ENCODE measurements at places on chromosomes 1 and 21.

DNA sequence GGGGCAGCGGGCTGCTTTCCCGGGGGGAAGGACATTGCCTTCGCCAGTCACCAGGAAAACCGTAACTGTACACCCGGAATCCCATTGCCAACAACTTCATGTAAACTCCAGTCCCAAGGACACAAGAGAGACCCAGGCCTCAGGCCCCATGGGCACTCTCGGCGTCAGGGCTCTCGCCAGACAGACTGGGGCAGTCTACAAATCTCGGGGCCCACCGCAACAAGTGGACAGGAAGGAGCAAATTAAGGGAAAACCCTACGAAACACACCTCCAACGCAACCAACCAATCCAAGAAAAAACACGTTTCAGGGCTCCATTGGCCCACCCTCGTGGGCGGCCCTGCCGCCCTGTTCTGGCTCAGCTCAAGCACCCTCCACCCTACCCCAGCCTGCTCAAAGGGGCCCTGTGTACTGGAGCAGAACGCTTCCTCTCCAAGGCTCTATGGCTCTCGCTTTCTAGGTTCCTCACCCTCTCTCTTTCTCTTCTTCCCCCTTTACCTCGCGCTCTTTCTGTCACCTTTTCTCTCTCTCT, 4.6 kb upstream of the ZNF678 start:
- DNase-seq, result peak; percentile 14

DNA sequence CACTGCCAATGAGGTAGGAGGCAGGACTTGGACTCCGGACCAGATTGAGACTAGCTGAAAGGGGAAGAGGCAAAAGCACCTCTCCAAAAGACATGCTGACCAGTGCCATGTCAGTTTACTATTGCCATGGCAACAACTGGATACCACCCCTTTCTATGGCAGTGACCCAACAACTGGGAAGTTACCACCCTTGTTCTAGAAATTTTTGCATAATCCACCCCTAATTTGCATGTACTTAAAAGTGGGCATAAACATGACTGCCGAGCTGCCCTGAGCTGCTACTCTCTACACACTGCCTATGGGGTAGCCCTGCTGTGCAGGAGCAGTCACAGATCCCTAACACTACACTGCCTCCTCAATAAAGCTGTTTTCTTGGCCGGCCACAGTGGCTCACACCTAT, 19.0 kb upstream of the SLC6A9 start:
- DNase-seq, result no peak

DNA sequence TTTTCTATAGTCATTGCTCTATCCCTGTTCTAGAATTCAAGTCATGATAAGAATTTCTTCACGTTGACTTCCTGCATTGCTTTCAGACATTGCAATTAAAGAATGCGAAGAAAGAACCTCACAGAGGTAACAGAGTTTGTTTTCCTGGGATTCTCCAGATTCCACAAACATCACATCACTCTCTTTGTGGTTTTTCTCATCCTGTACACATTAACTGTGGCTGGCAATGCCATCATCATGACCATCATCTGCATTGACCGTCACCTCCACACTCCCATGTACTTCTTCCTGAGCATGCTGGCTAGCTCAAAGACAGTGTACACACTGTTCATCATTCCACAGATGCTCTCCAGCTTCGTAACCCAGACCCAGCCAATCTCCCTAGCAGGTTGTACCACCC, 10.6 kb downstream of the APCS start:
- no peak for DNase-seq

- no peak for DNase-seq
Observed at GRCh38 chr1:157356601-157357000, 195.7 kb downstream of the FCRL5 start.

DNA sequence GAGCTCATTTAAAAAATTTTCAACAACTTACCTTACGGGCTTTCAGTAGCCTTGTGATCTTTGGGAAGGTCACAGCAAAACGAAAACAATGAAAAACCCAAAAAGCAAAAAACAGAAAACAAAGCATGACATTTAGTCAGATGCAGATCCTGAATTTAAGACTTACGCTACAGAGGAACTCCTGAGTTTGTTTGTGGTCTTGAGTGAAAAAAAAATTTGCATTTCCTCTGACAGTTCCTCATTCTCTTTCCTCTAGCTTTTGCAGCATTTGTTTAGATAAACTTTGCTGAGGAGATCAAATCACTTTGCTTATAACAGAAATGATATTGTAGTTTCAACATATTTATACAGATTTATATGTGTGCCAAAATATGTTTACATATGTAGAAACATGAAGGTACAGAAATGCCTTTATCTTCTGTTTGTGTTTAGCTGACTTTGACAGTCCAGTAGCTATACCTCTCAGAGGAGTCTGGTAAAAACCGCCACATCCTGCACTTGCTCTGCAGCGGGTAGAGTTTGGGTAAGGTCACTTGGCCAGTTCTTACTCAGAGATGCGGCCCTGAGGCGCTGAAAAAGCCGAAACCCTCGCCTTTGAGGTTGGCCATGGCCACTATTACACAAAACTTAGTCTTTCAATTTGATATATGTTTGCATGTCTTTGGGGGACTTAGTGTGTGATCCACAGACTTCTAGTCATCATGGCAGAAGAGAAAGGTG, 142.5 kb downstream of the TNR start:
- no peak for DNase-seq

DNA sequence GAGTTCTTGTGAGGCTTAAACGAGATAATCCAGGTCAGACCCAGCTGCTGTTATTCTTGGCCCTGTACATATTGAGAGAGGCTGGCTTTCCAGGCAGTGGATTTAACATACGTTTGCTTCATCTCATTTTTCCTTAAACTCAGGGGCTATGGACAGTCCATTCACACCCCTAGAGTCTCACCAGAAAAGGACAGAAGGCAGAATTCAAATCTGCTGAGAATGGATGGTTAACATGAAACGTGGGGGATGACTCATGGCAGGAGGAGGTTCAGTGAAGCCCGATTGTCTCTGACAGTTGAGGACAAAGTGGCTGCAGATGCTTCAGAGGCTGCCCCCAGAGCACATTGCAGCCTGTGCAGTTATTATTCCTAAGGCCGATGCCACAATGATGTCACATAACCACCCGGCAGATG, 39.5 kb downstream of the TGFB2 start:
- no peak for DNase-seq

GRCh38 chr1:190663962-190664361, 186.3 kb upstream of the BRINP3 start:
- no peak for DNase-seq

DNA sequence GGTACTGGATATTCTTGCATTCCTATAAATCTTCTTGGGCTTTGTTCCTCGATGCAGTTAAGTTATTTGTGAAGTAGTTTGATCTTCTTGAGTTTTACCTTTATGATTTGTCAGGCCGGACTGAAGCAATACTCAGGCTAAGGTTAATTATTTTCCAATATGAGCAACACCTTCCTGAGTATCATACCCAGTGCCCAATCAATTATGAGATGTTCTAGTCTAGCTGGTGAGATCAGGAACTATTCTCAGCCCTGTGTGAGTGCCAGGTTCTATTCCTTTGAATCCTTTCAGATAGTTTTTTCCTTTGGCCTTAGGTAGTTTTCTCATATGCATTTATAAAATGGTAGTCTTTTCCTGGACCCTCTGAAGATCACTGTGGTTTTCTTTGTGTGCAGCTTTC, 92.5 kb downstream of the SCMH1 start:
- DNase-seq, result no peak

DNA sequence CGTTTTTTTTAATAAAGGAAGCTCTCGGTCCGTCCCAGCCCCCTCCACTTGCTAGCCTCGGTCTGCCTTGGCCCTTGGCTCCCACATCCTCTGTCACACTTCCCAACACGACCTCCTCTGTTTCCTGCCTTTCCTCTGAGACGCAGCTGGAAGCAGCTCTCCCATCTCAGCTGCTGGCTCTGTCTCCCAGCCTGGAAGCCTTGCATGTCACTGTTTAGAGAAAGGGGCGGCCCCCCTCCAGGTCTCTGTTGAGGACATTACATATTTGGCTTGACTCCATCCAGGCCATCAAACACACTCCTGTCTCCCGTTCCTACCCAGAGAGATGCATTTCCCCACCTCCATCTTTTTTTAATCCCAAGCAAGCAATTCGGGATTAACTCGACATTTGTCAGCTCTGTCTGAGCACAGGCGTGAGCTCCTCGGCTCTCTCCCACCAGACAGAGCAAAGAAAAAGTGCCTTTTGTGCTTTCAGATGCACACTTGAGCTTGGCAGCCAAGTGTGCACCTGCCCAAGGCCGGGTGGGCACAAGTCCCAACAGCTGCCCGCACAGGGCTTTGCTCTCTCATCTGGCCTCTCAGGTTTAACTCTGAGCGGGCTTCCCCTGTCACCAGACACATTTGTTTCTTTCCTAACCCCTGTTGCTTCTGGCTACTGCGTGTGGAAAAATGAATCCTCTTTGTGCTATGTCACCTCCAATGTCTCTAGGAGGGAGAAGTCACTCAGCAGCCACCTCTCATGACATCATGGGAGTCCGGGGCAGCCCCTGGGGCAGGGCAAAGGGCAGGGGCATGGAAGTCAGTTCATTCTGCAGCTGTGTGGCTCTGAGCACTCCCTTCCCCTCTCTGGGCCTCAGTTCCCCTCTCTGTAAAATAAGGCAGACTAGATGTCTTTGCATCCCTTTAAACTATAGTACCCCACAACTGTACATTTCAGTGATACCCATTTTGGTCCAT, 108.3 kb downstream of the KCND3 start:
- no peak for DNase-seq

DNA sequence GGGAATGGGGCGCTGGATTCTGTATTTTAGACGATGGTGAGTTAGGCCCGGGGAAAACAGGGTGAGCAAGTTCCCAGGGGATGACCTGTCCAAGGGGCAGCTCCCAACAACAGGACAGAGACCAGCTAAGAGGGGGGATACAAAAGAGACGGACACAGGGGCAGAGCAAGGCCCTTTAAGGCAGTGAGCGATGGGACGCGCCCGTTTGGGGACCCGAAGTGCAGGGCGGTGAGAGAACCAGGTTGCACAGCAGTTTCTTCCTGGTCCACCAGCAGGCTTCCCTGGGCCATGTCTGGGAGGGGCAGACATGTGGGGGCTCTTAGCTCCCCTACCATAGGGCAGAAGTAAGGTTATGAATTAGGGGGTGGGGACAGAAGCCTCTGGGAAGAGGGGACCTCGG, 22.0 kb downstream of the INAVA start:
- DNase-seq, result peak; percentile 15

GRCh38 chr1:25699500-25700143, 83.0 kb downstream of the MAN1C1 start:
- no peak for DNase-seq

DNA sequence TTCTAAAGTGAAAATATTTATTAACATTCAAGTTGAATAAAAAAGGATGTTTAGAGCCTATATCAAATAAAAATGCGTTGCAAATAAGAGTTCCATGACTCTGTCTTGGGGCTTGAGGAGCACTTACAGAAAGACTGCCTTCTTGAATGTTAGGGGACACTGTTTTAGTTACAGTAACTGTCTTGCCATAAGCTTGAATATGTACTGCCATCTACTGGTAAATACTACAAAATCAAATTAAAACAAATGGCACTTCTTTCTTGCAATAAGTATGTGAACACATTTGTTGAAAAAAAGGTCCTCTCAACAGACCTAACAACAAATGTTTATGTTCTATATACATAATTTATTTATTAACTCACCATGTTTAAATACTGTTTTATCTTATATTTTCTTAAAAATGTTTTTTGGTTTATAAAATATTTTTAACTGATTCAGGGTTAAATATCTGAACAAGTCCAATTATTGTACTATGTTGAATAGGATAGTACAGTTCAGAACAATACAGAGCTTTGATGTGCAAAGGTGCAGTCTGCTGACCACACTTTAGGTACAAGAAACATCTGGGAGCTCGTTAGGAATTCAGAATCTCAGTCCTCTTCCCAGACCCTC, 199.5 kb downstream of the LRRIQ3 start:
- no peak for DNase-seq

DNA sequence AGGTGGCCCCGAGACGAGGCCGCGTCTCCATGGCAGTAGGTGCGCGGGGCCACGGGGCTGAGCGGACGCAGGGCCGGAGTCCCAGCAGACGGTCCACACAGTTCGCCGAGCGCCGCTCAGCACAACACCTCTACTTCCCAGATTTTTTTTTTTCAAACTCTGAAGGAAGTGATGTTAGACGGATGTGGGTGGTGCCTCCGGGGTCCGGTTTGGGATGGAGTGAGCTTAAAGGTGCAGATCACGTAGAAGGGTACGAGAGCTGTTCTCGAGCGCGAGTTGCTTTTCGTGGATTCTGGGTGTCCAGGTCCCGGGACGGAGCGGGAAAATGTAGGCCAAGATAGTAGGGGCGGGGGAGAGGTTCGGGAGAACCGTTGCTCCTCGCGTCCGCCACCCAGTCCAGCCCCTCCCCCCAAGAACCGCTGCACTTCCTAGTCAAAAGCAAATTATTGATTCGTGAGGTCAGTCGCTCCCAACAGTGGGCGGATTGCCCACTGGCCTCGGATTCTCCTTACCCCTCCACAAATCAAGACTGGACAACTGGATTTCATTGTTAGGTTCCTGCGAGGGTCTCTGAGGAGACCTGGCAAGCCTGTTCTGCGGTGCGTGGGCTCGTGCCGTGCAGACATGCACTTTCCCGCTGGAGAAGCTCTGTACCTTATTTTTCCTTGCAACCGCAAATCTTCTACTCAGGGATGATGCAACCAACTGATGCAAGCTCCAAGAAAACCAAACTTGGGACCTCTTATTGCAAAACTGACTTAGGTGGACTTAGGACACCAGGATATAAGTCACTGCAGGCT, at the start of gene TXNDC12:
TXNDC12 (minus strand) TSS at position 126 of the 800 bp plus-strand sequence; CDS start at position 31, 95 bp downstream.
- DNase-seq, result peak; percentile 61

DNA sequence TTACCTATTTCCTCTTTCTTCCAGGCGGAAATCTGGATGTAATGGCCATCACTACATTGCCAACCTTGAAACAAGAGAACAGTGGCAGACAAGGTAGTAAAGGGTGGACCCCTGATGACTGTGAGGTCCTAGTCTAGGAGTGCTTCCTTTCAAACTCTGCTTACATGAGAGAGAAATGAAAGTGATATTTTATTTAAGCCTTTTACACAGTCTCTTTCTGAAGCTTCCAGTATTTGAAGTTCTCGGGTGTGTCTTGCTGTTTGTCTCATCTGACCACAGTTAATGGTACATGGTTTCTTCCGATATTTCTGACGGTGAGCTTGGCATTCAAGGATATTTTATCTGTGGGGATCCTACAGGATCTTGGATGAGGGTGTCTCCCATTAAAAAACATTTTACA, 215.2 kb downstream of the SLC45A1 start:
- DNase-seq, result no peak

- no peak for DNase-seq
Observed at GRCh38 chr1:244370060-244370637, 81.6 kb downstream of the ADSS2 start.

GRCh38 chr1:85569737-85570404, 10.7 kb upstream of the CCN1 start:
- no peak for DNase-seq

DNA sequence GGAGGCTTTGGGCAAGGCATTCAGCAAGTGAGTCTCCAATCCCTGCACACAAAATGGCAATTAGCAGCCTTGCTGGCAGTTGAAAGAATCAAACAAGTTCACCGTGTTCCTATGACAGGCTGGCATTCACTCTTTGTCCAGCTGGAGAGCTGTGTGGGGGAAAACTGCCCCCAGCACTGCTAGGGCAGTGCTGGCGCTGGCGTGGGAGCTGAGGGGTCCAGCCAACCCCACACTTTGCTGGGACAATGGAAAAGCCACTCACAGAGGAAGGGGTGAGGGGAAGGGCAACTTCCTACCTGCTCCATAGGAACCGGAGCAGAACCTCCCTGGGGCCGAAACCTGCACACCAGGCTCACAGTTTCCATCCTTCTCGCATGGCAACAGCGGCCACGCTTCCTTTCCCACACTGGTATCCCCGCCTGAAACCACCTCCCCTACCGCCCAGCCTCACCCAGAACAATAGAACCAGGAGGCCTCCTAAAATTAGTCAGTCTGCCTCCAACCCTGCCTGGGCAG, 26.7 kb upstream of the KCNN3 start:
- DNase-seq, result no peak

- no peak for DNase-seq
Observed at GRCh38 chr1:57311411-57311810, 112.4 kb downstream of the DAB1 start.
